ENCODE measurements at places on chromosomes 3 and 15.
A peak's percentile ranks its signal among the peaks of the same experiment; 100 is the strongest.

DNA sequence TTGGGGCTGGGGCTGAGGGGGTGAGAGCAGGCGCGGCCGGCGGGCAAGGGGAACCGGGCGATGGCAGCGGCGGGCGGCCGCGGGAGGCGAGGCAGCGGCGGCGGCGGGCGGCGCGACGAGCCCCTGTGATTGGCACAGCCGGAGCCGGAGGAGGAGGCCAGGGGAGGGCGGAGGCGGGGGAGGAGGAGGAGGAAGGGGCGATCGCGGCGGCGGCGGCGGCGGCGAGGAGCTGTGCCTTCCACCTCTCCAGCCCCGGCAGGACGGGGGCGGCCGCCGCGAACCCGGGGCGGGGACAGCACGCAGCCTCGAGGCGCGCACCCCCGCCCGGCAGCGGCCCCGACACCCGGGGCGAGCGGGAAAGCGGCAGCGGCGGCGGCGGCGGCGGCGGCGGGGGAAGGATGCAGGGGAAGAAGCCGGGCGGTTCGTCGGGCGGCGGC is at the start of gene SLCO3A1:
Gene SLCO3A1, plus strand, starts transcription at position 198 of the 437 bp plus-strand sequence.
- DNase-seq, result no peak

- DNase-seq, result peak; percentile 43
Observed at GRCh38 chr3:184874709-184875644, 63.0 kb downstream of the VPS8 start.

GRCh38 chr15:45573961-45574629 is 13.1 kb upstream of the BLOC1S6 start:
- no peak for DNase-seq

DNA sequence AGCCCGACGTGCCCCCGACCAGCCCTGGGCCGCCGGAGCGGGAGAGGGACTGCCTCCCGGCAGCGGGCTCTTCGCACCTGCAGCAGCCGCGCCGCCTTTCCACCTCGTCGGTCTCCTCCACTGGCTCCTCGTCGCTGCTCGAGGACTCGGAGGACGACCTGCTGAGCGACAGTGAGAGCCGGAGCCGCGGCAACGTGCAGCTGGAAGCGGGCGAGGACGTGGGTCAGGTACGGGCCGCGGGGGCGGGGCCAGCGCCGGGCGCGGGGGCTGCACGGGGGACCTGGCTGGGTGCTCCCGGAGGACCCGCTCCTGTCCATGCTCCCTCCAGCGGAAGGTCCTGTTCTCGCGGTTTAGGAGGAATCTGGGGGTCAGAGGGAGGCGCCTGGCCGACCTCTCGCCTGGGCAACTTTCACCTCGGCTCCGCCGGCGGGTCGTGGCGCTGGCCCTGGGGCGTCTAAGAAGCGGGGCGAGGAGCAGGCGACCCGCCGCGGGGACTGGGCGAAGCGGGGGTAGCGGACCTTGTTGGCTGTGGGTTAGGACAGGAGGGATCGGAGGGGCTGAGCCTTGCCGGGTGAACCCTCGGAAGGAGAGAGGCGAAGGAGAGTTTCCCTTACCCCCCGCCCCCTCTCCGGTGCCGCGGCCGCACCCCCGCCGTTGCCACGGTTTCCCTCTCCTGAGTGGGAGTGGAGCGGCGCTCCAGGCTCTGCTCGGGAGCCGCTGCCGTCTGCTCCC is 682 bp downstream of the ITPKA start:
- DNase-seq, result no peak

GRCh38 chr3:115388811-115389210 is 234.5 kb upstream of the GAP43 start:
- DNase-seq, result peak; percentile 13

Data from muscle of arm (tissue), 14 donors.